ENCODE measurements at places on chromosomes 11 and 22. TPM values are rescaled to one million over a fixed set of nuclear protein-coding genes. Genes with fewer than 3 reads are reported as not detected.

DNA sequence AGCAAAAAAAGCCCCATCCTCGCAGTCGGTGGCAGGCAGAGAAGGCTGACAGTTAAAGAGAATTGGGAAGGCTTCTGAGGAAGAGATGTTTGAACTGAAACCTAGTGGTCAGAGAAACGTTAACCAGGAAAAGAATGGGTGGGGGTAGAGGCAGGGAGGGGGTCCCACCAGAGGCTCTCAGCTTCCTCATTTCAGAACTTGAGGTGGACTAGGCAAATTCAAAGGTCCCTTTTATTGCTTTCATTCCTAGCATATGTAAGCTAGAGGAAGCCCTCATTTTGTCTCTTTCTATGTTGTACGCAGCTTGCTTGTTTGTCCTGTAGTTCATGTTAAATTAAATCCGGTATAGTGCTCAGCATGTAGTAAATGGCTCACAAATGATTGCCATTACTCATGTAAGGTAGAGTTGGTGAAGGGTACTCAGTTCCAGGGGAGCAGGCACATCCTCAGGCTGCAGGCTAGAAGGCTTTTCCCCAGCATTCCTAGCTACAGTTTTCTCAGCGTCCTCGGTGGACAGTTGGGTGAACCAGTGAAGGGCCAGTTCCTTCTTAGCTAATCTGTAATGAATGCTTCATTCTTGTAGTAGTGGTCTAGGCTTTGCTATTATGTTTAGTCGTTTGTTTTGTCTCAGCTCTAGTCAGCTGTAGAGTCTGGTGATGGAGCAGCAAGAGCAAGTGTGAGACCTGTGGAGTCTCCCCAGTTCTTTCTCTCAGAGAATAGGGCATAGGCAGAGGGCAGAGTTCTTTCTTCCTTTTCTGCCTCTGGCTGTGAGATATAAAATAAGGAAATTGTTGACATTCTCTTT is 58.6 kb downstream of the UVRAG start:
- no peaks in the 10 kb centered on the region for H3K27me3 ChIP-seq
- peaks cover 5% of the 10 kb centered on the region for H3K4me1 ChIP-seq
- no peaks in the 10 kb centered on the region for H3K36me3 ChIP-seq
- H3K4me3 ChIP-seq: no peak overlapping the region
- no peak for DNase-seq

DNA sequence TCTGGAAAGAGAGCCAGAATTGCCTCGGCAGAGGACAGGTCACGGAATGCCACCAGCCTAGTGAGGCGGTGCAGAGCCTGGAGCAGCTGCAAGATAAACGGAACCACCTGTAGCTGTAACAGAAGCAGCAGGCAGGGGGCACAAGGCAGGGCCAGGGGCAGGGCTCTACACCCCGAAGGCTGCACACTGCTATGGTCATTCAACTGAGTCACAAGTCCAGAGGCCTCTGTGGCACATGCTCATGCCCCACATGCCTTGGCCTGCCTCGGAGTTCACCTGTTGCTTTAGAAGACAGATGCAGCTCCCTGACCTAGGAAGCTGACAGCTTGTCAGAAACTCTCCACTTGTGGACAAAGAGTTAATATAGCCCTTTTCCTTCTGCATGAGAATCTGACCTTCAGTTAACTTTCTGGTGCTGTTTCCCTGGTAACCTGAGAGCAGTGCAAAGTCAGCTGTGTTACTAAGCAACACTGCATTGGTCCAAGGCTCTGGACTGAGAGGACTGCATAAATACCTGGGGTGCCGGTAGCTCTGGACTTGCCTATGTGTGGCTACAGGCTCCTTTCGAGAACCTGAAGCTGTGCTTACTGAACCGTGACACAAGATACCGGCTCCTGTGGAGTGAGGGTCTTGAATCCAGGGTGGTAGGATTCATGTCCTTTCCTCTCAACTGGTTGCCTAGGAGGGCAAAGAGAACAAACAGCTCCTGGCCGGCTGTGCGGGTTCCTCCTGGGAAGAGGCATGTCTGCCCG is 10.5 kb downstream of the COMMD9 start:
- peaks cover 57% of the 10 kb centered on the region for H3K36me3 ChIP-seq
- no peaks in the 10 kb centered on the region for H3K27me3 ChIP-seq
- no peak for DNase-seq
- H3K4me1 ChIP-seq: no peaks in the 10 kb centered on the region
- no peak overlapping the region for H3K27ac ChIP-seq

DNA sequence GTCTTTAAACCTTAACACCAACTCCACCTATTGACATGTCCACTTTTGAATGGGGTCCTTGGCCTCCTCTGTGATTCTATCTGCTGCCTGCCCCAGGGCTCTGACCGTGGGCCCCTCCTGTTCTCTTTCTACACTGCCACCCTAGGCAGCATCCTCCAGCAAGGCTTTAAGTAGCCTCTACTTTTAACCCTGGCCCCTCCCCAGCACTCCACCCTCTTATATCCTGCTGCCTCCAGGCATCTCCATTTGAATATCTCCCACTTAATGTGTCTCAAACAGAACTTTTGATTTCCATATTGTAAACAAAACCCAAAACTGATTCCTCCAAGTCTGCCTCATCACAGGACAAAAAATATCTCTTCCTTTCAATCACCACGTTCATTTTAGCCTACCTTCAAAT is 90.5 kb upstream of the ARHGAP32 start:
- no peak for DNase-seq
- H3K4me3 ChIP-seq: no peak overlapping the region
- H3K4me1 ChIP-seq: peaks cover 7% of the 10 kb centered on the region
- no peaks in the 10 kb centered on the region for H3K27me3 ChIP-seq
- no peaks in the 10 kb centered on the region for H3K36me3 ChIP-seq

GRCh38 chr22:29225422-29226090 is 19.9 kb downstream of the EMID1 start:
- H3K27ac ChIP-seq: peak overlapping the region; percentile 82
- peak; percentile 74 for DNase-seq
- no peaks in the 10 kb centered on the region for H3K27me3 ChIP-seq

DNA sequence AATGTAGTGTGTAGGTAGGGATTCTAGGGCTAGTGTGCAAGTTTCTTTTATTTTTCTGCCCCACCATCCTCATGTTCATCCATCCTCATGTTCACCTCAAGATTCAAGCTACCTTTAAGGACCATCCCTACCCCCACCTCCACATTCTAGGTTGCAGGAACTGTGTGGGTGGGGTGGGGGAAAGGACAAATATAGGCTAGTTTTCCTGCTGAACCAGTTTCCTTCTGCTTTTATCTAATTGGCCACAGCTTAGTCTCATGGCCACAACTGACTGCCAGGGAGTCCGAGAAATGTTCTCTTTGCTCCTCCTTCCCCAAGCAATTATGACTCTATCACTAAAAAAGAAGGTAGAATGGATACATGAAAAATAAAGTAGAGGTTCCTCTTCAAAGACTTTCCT is 179.0 kb upstream of the LARGE1 start:
- H3K36me3 ChIP-seq: no peaks in the 10 kb centered on the region
- no peak overlapping the region for H3K4me3 ChIP-seq
- no peak overlapping the region for H3K27ac ChIP-seq
- H3K27me3 ChIP-seq: no peaks in the 10 kb centered on the region

- H3K27ac ChIP-seq: no peak overlapping the region
- no peak overlapping the region for H3K4me3 ChIP-seq
- DNase-seq: no peak
Measured at GRCh38 chr11:41954034-41954433, 494.6 kb upstream of the LRRC4C start.

- H3K4me3 ChIP-seq: no peak overlapping the region
- no peaks in the 10 kb centered on the region for H3K4me1 ChIP-seq
- no peaks in the 10 kb centered on the region for H3K36me3 ChIP-seq
- no peaks in the 10 kb centered on the region for H3K27me3 ChIP-seq
- H3K27ac ChIP-seq: no peak overlapping the region
Measured at GRCh38 chr11:23111527-23111926, 251.3 kb upstream of the CCDC179 start.

DNA sequence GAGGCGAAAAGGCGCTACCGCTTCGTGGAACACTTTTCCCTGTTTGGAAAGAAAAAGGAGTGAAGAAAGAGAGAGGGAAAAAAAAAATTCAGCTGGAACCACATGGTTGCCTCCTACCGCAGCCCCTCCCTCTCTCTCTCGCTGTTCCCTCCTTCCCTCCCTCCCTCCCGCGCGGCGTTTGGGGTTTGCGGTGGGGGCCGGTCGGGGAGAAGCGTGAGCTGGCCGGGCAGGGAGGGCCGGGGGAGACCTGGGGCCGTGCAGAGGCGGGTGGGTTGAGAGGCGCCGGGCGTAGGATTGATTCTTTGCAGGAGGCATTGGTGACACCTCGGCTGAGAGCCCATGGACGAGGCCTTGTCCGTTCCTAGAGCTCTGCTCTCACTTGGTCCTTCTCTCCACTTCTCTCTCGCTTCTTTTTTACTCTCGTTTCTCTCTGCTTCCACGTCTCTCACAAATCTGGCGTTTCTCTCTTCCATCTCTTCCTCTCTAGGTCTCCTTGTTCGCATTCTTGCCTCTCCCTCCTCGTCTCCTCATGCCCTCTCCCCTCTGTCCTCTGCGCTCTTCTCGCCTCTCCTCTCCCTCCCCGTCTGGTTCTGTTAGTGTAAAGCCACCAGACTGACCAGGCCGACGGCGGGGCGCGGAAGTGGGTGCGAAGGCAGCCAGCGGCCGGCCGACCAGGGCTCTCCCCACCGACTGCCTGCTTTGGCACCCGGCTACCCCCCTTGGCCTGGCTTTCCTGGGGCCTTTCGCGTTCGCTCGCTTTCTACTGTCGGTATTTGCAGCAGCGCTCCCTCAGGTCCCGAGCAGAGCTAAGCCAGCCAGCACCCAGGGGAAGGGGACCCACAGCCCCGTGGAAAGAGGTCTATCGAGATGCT is at the start of gene CLMP:
Gene CLMP, minus strand, starts transcription at position 61 of the 872 bp plus-strand sequence. CDS start 308 bp downstream, outside the sequence.
- peak; percentile 76 for DNase-seq
- no peaks in the 10 kb centered on the region for H3K36me3 ChIP-seq
- H3K4me3 ChIP-seq: peak within 1 kb of the TSS; percentile 43
- peaks cover 34% of the 10 kb centered on the region for H3K27me3 ChIP-seq
- H3K27ac ChIP-seq: peak within 1 kb of the TSS; percentile 60

DNA sequence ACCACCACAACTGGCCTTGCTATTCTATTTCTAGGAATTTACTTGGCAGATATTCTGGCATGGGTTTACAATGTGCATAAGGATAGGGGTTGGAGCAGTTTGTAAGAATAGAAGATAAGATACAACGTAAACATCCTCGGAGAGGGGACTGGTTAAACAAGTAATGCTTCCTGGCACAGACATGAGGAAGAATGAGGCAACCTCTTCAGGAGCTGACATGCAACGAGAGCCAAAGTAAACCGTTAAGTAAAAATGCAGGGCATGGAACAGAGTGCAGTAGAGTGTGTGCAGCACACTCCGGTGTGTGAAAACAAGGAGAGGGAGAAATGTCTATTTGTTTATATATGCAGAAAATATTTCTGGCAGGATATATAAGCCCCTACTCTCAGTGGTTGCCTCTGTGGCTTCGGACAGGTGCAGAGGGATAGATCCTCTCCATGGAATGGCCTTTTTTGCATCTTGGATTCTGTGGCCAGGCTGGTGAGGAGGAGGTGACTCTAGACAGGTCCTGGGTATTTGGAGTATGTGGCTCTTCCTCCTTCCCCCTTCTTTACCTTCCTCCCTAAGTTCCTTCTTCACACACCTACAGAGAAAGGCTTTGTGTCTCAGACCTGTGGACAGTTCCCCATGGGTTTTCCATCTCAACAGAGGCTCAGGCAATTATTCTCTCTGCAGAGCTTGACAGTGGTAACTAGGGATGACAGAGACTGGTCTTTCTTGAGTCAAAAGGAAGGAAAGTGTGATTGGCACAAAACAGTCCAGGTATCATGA is 2.5 kb downstream of the RAB36 start:
- H3K27me3 ChIP-seq: no peaks in the 10 kb centered on the region
- no peaks in the 10 kb centered on the region for H3K36me3 ChIP-seq
- no peak overlapping the region for H3K4me3 ChIP-seq
- no peak for DNase-seq
- peaks cover 22% of the 10 kb centered on the region for H3K4me1 ChIP-seq

DNA sequence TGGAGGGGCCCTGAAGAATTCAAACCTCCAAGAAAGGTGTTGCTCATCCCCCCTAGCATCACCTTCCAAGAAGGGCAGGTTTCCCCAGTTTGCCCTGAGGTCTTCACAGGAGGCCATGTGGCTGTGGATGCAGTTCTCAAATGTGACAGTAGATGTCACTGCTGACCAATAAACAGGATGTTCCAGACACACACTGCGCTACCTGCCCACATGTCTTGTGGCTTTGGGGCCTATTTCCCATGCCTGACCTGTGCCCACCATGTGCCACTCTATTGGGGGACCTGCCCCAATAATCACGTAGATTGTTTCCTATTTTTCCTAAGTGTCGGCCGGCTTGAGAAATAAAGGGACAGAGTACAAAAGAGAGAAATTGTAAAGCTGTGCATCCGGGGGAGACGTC is 4.5 kb downstream of the GSTT2 start:
- DNase-seq: peak; percentile 42
- no peaks in the 10 kb centered on the region for H3K4me1 ChIP-seq
- no peaks in the 10 kb centered on the region for H3K27me3 ChIP-seq

GRCh38 chr22:38861170-38861876 is 10.7 kb downstream of the CBX6 start:
- no peaks in the 10 kb centered on the region for H3K27me3 ChIP-seq
- peaks cover 10% of the 10 kb centered on the region for H3K36me3 ChIP-seq
- H3K4me1 ChIP-seq: peaks cover 20% of the 10 kb centered on the region

- H3K27me3 ChIP-seq: no peaks in the 10 kb centered on the region
- peaks cover 20% of the 10 kb centered on the region for H3K4me1 ChIP-seq
- no peak overlapping the region for H3K4me3 ChIP-seq
Measured at GRCh38 chr22:46653596-46653995, 33.4 kb downstream of the GRAMD4 start.

DNA sequence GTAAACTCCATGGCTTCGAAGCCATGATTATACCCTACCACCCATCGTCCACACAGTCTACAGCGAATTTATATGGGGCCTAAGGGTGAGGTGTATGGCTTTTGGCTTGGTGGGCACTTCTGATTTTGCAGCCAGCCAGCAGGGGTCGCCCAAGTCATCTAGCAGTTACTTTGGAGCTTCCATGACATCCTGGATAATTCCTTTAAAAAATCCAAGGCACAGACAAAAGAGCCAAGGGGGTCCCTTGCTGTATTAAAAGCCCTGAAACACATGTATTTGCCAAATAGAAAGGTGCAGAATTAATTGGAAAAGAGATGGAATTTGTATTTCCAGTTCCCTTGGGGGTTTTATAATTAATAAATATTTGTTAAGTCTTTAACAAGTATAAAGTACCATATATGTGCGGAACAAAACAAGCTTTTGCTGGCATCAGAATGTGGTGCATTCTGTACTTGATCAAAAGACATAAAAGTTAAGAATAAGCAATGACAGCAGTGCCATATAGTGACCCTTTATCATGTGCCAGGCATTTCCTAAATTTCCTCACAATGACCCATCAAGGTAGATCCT is 132.8 kb upstream of the PITPNB start:
- no peaks in the 10 kb centered on the region for H3K27me3 ChIP-seq
- no peaks in the 10 kb centered on the region for H3K36me3 ChIP-seq
- no peak overlapping the region for H3K4me3 ChIP-seq
- DNase-seq: peak; percentile 82
- peak overlapping the region; percentile 37 for H3K27ac ChIP-seq
- peaks cover 3% of the 10 kb centered on the region for H3K4me1 ChIP-seq

GRCh38 chr22:21087119-21087518 is 41.4 kb downstream of the LRRC74B start:
- H3K4me1 ChIP-seq: no peaks in the 10 kb centered on the region
- H3K27me3 ChIP-seq: no peaks in the 10 kb centered on the region
- no peak overlapping the region for H3K4me3 ChIP-seq
- no peak overlapping the region for H3K27ac ChIP-seq
- H3K36me3 ChIP-seq: no peaks in the 10 kb centered on the region

PKNOX2 gene
- 17.8 TPM for total RNA-seq

OR51B5 gene
- not detected for total RNA-seq

HORMAD2 gene
- not detected for total RNA-seq

MMP26 gene
- not detected for total RNA-seq

CD82 gene
- 144 TPM for total RNA-seq

GGTLC3 gene
- total RNA-seq: 13.1 TPM

BLID gene
- not detected for total RNA-seq

DTX4 gene
- total RNA-seq: 43.1 TPM

PHLDB1 gene
- total RNA-seq: 79.6 TPM

All from upper lobe of right lung (tissue), 1 donor.